ENCODE measurements at places on chromosomes 2 and 18. TPM values are rescaled to one million over a fixed set of nuclear protein-coding genes. Genes with fewer than 3 reads are reported as not detected.

DNA sequence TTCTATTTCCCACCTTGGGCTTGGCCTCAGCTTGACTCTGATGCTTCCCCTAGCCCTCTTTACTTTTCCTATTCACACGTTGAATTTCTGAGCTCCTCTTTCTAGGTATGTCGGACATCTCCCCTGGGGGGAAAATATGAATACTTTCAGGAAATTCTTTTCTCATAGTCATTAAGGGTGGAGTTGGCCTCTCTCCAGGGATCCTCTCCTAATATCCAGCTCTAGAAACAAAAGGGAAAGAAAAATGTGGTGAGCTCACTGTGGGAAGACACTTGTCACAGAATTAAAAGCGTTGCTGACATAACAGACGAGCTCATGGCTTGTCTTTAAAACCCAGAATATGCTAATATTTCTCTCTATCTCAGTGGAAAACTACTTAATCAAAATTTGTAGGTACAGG is 132.7 kb upstream of the MEX3C start:
- no peak for DNase-seq
- H3K36me3 ChIP-seq = no peaks in the 10 kb centered on the region
- no peak overlapping the region for H3K4me3 ChIP-seq

GRCh38 chr18:78151234-78151633 is 828.4 kb upstream of the SALL3 start:
- H3K27me3 ChIP-seq = no peaks in the 10 kb centered on the region
- no peaks in the 10 kb centered on the region for H3K36me3 ChIP-seq
- no peak overlapping the region for H3K27ac ChIP-seq
- H3K4me3 ChIP-seq = no peak overlapping the region
- no peak for DNase-seq

DNA sequence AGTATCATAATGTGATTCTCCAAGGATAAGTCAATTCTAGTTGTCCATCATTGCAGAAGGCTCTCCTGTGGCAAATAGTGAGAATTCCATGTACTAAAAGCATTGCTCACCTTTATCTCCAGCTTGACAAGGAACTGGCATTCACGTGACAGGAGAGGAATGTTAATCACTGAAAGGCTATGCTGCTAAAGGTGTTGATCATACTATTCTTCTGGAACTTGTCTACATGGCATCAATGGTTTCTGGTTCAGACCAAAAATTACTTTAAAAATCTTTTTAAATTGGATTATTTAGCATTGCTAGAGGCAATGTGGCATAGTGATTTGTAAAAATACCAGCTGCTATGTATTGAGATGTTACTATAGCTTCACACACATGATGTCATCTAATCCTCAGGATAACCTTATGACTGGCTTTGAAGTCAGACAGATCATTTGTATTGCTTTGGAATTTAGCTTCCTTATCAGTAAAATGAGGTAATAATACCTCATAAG is 414.4 kb downstream of the MTX2 start:
- no peaks in the 10 kb centered on the region for H3K4me1 ChIP-seq
- no peaks in the 10 kb centered on the region for H3K27me3 ChIP-seq
- no peak overlapping the region for H3K27ac ChIP-seq
- no peaks in the 10 kb centered on the region for H3K36me3 ChIP-seq

The SELENOI gene
- total RNA-seq = 18.8 TPM

DNA sequence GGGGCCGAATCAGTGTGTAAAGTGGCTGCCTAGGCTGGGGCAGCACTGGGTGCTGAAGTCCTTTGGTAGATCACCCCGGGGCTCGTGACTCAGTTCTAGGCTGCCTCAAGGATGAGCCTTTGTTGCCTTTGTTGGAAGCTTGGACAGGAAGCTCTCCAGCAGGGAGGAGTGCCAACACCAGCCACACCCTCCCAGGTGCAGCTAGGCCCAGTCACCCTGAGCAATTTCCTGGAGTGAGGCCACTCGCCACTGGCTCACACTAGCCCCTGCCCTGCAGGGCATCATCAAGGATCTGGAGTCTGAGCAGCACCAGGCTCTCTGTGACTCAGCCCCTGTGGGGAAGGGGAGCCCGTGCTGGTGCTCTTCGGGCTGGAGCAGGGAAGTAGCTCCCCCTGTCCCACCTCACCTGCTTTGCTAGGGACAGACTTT is 6.7 kb upstream of the SDC1 start:
- H3K27me3 ChIP-seq = no peaks in the 10 kb centered on the region
- H3K4me1 ChIP-seq = no peaks in the 10 kb centered on the region

- DNase-seq = no peak
- no peaks in the 10 kb centered on the region for H3K4me1 ChIP-seq
- H3K36me3 ChIP-seq = no peaks in the 10 kb centered on the region
- no peak overlapping the region for H3K27ac ChIP-seq
Observed at GRCh38 chr2:57908736-57909161, 137.9 kb upstream of the VRK2 start.

DNA sequence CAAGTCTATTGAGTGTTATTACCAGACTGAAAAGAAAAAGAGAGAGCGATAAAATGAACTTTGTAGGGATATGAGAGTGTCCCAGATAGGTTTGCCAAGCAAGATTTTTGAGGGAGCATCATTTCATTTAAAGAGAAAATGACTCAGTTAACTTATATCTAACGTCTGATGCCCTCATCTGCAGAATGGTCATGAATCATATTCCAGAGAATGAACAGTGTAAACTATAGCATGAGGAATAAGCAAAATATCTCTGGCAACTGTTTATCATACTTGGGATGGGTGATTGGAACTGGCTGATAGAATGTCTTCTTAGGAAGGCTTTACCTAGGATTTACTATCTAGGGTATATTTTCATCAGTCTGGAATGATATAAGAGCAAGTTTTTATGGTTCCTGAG is 289.4 kb downstream of the CMPK2 start:
- no peak overlapping the region for H3K27ac ChIP-seq
- H3K36me3 ChIP-seq = no peaks in the 10 kb centered on the region
- no peaks in the 10 kb centered on the region for H3K27me3 ChIP-seq

DNA sequence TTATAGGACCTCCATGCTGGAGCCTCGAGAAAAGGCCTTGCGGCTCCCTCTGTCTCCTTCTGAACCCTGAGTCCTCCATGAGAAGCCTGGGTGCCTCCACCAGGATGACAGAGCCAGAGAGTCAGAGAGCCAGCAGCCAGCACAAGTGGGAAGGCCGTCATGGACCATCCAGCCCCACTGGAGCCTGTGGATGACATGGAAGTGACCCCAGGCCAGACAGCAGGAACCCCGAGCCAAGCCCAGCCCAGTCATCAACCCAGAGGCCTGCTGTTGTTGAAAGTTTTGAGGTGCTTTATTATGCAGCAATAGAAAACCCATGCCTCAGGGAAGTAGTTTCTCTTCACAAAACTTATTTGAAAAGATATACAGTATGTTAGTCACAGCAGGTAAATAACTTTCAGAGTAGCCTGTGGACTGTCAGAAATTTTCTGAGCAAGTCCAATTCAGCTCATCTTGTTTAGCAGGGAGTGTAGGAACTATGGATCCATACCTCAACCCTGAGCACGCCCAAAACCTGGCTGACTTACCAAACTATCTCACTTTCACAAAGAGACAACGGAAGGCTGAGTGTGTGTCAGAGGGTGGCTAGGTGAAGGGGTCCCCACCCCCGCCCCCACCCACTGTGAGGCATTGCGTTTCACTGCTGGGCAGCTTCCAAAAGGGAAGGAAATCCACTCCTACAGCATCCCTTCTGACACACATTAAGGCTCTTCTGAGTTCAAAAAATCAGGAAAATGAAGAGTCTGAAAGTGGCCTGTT is 79.9 kb upstream of the NDUFV2 start:
- no peak overlapping the region for H3K27ac ChIP-seq
- no peak overlapping the region for H3K4me3 ChIP-seq
- no peaks in the 10 kb centered on the region for H3K27me3 ChIP-seq

GRCh38 chr2:167701651-167702050 is 545.7 kb downstream of the STK39 start:
- H3K4me3 ChIP-seq = no peak overlapping the region
- no peak for DNase-seq
- no peaks in the 10 kb centered on the region for H3K27me3 ChIP-seq
- no peak overlapping the region for H3K27ac ChIP-seq
- no peaks in the 10 kb centered on the region for H3K4me1 ChIP-seq
- H3K36me3 ChIP-seq = no peaks in the 10 kb centered on the region

- no peak for DNase-seq
- H3K27ac ChIP-seq = no peak overlapping the region
- no peaks in the 10 kb centered on the region for H3K27me3 ChIP-seq
Observed at GRCh38 chr18:37483984-37484819, 81.4 kb downstream of the CELF4 start.

- H3K36me3 ChIP-seq = no peaks in the 10 kb centered on the region
- no peak overlapping the region for H3K4me3 ChIP-seq
- H3K4me1 ChIP-seq = peaks cover 7% of the 10 kb centered on the region
- no peak overlapping the region for H3K27ac ChIP-seq
Observed at GRCh38 chr2:794554-795241, 117.5 kb upstream of the TMEM18 start.

The CCDC102B gene
- 4.3 TPM for total RNA-seq

DNA sequence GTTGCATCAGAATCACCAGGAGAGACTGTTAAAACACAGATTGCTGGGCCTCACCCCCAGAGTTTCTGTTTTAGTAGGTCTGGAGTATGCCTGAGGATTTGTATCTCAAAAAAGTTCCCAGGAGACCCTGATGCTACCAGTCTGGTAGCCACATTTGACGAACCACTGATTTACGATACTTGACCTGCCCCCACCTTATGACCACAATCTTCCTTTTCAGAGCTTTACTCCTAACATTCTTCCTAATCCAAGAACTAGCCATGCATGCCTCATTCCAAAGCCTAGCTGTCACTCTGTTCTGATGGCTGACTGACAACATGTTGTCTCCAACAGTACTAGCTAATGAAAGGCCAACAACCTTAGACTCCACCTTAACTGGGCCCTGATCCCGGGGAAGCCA is 191.4 kb downstream of the MBD2 start:
- H3K27me3 ChIP-seq = no peaks in the 10 kb centered on the region
- no peak overlapping the region for H3K27ac ChIP-seq
- H3K4me1 ChIP-seq = no peaks in the 10 kb centered on the region
- DNase-seq = no peak

The SOCS6 gene
- 23.8 TPM for total RNA-seq

GRCh38 chr2:193584522-193584938 is 1389.8 kb upstream of the TMEFF2 start:
- no peak for DNase-seq
- H3K27ac ChIP-seq = no peak overlapping the region
- no peak overlapping the region for H3K4me3 ChIP-seq
- H3K27me3 ChIP-seq = no peaks in the 10 kb centered on the region
- H3K36me3 ChIP-seq = no peaks in the 10 kb centered on the region

Measured in ovary (tissue), 10 donors.